ENCODE measurements at places on chromosomes 2 and 18. TPM values are rescaled to one million over a fixed set of nuclear protein-coding genes. Genes with fewer than 3 reads are reported as not detected.

Gene ZBTB7C
- 7.7 TPM for total RNA-seq

GRCh38 chr18:47110492-47111274, 39.6 kb downstream of the HDHD2 start:
- H3K27me3 ChIP-seq, result no peaks in the 10 kb centered on the region
- H3K27ac ChIP-seq, result no peak overlapping the region
- H3K4me3 ChIP-seq, result no peak overlapping the region

GRCh38 chr2:66235428-66235827, 199.5 kb upstream of the MEIS1 start:
- no peak overlapping the region for H3K27ac ChIP-seq
- H3K4me1 ChIP-seq, result no peaks in the 10 kb centered on the region
- DNase-seq, result no peak
- H3K4me3 ChIP-seq, result no peak overlapping the region
- H3K27me3 ChIP-seq, result no peaks in the 10 kb centered on the region

- DNase-seq, result no peak
- no peaks in the 10 kb centered on the region for H3K27me3 ChIP-seq
- H3K36me3 ChIP-seq, result no peaks in the 10 kb centered on the region
- H3K4me3 ChIP-seq, result no peak overlapping the region
- no peaks in the 10 kb centered on the region for H3K4me1 ChIP-seq
Observed at GRCh38 chr2:30403592-30404312, 43.3 kb upstream of the LCLAT1 start.

- no peaks in the 10 kb centered on the region for H3K4me1 ChIP-seq
- H3K27me3 ChIP-seq, result no peaks in the 10 kb centered on the region
- H3K4me3 ChIP-seq, result no peak overlapping the region
Observed at GRCh38 chr2:241943209-241943850, 73.8 kb downstream of the RTP5 start.

Data from right atrium auricular region (tissue), 2 donors.